Fibroblast of lung (primary cell): ENCODE measurements at places on chromosomes 4 and X.

DNA sequence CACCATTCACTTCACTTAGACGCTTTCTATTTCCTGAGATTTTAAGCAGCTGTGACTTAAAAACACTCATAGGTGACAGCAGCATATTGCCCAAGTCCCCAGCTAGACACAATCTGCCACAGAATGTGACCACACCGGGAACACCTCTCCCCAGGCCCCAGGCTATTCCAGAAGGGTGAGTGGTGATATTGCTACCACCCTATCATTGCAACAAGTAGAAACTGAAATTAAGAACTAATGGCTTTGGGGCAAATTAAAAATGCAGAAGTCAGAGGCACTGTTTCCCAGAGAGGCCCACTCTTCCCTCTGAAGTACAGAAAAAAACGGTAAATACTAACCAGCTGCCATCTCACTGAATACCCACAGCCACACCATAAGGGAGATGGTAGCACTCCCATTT, 35.0 kb downstream of the QDPR start:
- DNase-seq: no peak

GRCh38 chr4:165364452-165365080, 14.2 kb upstream of the CPE start:
- peak; percentile 34 for DNase-seq

DNA sequence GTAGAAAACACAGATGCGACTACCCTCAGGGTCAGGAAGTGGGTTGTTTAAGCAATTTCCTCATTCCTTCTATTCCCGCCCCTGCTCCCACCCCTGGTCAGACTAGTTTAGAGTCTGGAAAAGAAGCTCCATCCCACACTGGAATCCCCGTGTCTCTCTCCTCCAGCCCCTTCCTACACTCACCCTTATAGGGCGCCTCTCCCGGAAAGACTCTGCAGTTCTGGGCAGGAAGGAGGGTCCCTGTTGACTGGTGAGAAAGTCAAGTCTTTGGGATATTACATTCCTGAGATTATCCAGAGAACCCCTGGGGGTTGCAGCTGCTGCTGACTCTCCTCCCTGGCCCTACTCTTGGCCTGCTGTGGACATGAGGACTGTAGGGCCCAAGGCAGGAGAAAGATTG, 11.9 kb downstream of the STARD8 start:
- DNase-seq: no peak

DNA sequence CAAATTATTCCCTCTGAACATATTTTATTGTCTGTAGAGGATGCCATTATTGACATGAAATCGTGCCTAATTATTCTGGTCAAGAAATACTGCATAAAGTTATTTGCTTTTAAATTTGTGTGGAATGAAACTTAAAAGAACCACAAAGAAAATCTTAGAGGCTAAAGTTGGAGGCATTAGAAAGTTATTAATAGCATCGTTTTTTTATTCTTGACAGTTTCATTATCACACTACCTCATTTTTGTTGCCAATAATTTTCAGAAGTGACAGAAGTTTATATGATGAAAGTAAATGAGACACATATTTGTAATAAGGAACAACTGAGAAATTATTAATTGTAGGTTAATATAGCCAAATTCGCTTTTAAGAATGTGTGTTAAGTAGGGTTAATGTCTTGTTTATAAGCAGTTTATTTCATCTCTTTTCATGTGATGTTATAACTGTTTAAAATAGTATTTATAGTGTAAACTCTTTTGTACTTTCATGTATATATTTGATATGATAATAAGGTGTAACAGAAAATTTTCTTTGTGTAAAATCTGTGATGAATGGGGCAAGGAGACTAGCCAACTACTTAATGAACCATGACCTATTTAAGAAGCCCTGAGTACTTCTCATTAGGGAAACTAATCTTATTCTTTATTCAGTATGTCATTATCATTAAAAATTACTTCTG, 54.5 kb upstream of the GRIA2 start:
- DNase-seq: no peak

DNA sequence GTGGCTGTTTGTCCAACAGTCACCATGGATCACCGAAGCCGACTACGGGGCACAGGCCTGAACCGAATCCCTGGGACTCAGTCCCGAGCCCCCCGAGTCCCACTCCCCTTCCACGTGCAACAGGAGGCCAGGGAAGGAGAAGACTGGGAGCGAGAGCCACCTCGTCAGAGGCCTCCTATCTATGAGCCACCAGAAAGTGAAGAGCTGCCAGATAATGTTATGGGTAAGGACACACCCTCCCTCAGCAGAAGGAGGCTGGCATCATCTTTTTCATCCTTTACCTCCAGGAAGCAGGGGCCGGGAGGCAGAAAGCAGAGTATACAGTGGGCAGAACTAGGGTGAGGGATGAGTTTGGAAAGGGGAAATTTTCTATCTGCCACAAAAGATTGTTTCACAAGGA, 2.8 kb upstream of the PRDX4 start:
- no peak for DNase-seq

- DNase-seq: no peak
These were observed 343.7 kb upstream of the PPP1R2C start for GRCh38 chrX:43121637-43122036.

DNA sequence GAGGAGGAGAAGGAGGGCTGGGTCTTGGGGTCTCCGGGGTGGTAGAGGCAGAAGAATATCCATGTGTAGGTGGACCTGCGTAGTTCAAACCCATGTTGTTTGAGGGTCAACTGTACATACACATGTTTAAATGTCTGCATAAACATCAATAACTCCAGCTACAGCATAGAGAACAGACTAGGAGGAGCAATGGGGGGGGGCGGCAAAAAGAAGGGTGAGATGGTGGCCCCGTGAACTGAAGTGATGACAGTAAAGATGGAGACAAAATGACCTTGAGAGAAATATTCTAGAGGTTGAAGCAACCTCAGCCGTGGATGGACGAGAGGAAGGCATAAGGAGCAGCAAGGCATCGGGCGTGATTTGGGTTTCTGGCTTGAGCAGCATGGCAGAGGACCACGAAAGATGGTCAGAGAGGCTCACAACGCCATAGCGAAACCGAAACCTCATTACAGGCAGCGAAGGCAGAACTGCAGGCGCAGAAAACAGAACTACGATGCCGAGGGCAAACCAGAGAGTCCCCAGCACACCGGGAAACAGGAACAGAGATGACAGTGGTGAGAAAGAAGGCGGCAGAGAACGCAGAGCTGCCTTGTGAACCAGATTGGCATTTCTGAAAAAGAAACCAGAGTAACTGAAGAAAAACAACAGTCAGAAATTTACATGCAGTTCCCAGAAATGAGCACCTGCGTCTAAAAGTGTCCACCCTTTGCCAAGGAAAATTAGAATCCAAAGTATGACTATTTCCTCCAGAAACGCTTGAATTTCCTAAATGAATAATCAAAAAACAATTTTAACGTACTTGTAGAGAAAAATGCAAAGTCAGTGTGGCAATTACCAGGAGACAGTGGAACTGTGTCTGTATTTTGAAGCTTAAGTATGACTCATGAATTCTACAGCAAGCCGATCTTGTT, 50.3 kb upstream of the ENPP6 start:
- DNase-seq: peak; percentile 94

GRCh38 chrX:129723511-129723910, 15.3 kb upstream of the XPNPEP2 start:
- DNase-seq: no peak

DNA sequence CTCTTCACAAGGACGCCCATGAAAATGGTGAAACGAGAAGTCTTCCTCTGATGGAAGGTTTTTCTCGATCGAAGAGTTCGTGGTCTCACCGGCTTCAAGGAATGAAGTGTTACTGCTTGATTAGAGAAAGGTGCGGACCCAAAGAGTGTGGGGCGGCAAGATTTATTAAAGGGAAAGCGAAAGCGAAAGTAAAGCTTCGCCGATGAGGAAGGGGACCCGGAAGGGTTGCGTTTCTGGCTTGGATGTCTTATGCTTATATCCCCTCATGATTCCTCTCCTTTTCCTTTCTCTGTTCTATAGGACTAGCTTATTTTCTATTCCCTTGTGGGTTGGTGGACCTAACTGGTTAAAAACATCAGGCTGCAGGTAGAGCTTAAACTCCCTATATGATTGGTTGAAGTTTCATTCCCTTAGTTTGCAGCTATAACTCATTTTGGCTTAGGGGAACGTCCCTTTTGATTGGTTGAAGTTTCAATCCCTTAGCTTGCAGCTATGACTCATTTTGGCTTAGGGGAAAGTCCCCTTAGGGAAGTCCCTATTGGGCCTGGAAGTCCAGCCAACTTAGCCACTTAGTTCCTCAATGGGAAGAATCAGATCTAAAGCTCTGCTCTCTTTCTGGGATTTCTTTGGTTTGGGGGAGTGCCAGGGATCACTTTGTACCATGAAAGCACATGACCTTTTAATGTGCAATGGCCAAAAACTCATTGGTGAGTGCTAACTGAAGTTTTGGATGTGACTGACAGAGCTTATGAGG, 1025.0 kb upstream of the PCDH10 start:
- DNase-seq: peak; percentile 36

GRCh38 chrX:11109968-11110367, 1.2 kb upstream of the HCCS start:
- no peak for DNase-seq

GRCh38 chrX:54560411-54560810, 30.4 kb downstream of the GNL3L start:
- no peak for DNase-seq

DNA sequence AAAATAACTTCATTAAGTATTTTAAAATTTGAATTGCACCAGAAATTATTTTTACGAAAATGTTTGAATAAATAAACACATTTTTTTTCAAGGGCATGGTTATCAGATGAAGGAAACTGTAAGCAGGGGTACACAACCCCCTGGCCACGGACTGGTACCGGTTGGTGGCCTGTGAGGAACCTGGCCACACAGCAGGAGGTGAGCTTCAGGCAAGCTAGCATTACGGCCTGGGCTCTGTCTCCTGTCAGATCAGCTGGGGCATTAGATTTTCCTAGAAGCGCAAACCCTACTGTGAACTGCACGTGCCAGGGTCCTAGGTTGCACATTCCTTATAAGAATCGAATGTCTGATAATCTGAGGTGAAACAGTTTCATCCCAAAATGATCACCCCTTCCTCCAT, 1499.7 kb upstream of the AGA start:
- DNase-seq: no peak

GRCh38 chr4:124977045-124977444, 264.5 kb upstream of the ANKRD50 start:
- DNase-seq: no peak

- DNase-seq: no peak
These were observed 165.1 kb downstream of the VSIG4 start for GRCh38 chrX:65874765-65875164.

- DNase-seq: no peak
These were observed 252.5 kb downstream of the DTHD1 start for GRCh38 chr4:36533944-36534343.

DNA sequence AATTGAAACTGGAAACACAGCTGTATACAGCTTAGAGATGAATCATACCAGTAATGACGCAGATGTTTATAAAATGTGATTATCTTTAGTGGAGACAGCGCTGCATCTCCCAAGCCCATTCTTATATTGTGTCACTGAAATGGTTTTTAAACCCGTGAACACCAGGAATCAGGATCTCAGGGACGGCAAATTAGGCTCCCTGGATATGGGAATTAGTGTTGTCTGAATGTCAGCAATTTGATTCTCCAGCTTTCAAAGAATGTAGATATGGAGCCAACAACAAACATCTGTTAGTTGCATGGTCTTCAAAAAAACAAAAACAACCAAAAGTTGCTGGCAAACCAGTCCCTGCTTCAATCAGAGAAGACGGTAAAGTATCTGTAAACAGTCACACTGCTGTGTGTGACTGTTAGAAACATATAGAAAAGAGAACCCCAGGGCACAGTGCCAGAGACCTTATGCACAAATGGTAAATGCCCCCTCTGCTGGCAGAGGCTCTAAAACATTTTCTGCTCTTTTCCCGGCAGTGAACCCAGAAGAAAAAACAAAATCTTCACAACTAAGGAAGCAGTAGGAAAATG, 351.9 kb upstream of the FTHL17 start:
- DNase-seq: peak; percentile 71

DNA sequence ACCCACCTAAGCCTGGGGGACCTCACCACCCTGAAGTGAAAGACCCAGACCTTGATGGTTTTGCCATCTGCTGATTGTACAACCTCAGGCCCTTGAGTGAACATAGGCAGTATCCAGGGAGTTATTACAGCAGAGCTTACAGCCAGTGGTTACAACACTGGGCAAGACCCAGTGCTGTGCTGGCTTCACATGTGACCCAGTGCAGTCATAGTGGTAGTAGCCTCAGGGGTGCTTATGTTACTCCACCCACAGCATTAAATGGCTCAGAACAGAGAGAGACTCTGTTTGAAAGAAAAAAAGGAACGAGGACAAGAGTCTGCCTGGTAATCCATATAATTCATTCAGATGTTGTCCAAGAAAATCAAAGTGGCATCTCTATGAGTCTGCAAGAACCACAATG, 45.2 kb upstream of the DACH2 start:
- DNase-seq: no peak

GRCh38 chr4:111198446-111198845, 575.6 kb upstream of the PITX2 start:
- DNase-seq: no peak

DNA sequence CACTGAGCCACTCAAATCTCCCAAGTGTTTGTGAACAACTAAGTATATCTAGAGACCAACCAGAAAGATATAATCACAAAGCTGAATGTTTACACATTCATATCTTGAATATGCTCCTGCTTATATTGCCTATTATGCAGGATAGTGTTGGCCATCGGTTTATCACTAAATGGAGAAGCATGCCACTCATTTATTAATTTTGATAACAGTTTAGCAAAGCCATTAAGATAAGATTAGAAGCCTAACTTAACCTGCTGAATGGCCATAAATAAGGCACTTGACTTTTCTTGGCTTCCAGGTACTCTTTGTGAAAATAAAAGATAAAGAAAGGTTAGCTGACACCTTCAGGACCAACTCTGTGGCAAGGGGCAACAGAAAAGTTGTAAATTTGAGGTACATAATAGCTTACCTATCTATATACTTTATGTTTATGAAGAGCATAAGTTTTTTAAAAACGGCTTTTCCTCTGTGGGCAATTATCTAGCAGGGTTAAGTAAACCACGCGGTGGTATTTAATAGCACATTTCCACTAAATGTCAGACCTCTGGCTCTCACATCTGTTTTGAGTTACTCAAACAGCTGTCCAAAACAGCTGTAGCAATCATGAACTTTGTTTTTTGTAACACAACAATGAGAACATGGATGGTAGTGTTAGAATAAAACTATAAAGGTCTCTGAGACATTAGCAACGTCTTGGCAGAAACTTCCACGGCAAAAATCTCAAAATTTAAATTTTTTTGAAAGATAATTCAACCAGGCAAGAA, 58.8 kb upstream of the FTHL17 start:
- DNase-seq: peak; percentile 40

DNA sequence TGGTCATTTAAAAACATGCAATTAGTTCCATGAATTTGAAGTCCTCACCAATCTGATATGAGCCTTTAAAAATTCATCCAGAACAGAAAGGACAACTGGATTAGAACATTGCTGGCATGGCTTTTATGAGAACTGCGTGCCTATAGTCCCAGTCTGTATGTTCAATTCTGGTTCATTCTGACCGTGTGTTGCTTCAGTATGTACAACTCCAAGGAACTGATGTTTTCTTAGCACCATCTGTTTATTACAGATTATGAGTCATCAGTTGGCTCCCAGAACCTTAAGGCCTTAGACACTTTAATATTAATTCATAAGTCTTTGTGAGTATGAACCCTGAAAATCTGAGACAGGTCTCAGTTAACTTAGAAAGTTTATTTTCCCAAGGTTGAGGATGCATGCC, 115.0 kb downstream of the CEP44 start:
- DNase-seq: peak; percentile 95

- DNase-seq: peak; percentile 38
These were observed 2.5 kb downstream of the NYX start for GRCh38 chrX:41449615-41450014.

- no peak for DNase-seq
These were observed 40.3 kb downstream of the AFAP1 start for GRCh38 chr4:7899184-7899869.

GRCh38 chr4:119139311-119139710, 3.7 kb downstream of the MYOZ2 start:
- peak; percentile 23 for DNase-seq
